ENCODE measurements at places on chromosomes 5 and 9. TPM values are rescaled to one million over a fixed set of nuclear protein-coding genes. Genes with fewer than 3 reads are reported as not detected.

Gene KIAA0825
- 25.1 TPM for total RNA-seq

Gene SUSD3
- 0.25 TPM for total RNA-seq

Gene SMIM33
- total RNA-seq = not detected

Gene CLTB
- total RNA-seq = 42.3 TPM

Gene HEXB
- total RNA-seq = 23.6 TPM

Gene SLCO6A1
- total RNA-seq = 0.25 TPM

Gene OSMR
- 2.2 TPM for total RNA-seq

Gene EIF4E1B
- total RNA-seq = not detected

Gene IL4
- total RNA-seq = not detected

Gene PCA3
- 0.49 TPM for total RNA-seq

Gene FBXL17
- 37.4 TPM for total RNA-seq

Gene DPYSL3
- total RNA-seq = 925 TPM

Gene TNC
- total RNA-seq = 92.0 TPM

Gene NUDT2
- total RNA-seq = 12.5 TPM

Gene ZNF474
- 0.98 TPM for total RNA-seq

Gene RNF183
- total RNA-seq = not detected

Gene FAM200C
- total RNA-seq = 21.1 TPM

Gene CRB2
- 5.4 TPM for total RNA-seq

Gene HTR4
- 0.49 TPM for total RNA-seq

Gene NPR3
- 15.2 TPM for total RNA-seq

Gene FGD3
- total RNA-seq = 18.7 TPM

Gene INSYN2B
- total RNA-seq = 0.74 TPM

Gene SNCAIP
- total RNA-seq = 41.1 TPM

Gene GAS1
- 26.8 TPM for total RNA-seq

Gene GABRA6
- 0.25 TPM for total RNA-seq

Gene POLE3
- 26.8 TPM for total RNA-seq

Gene PDE8B
- total RNA-seq = 8.9 TPM

Gene SEMA6A
- total RNA-seq = 37.1 TPM

Gene FREM1
- total RNA-seq = 1.7 TPM

Gene GAPT
- total RNA-seq = 0.25 TPM

Gene GMCL2
- not detected for total RNA-seq

Gene TRAF1
- total RNA-seq = 2.0 TPM

Gene UGT3A2
- total RNA-seq = not detected

Gene ARID3C
- not detected for total RNA-seq

Gene CEMIP2
- 47.0 TPM for total RNA-seq

Gene NUDCD2
- total RNA-seq = 15.0 TPM

Gene HAVCR2
- 3.9 TPM for total RNA-seq

Gene WDR38
- 0.25 TPM for total RNA-seq
